Activated CD4-positive, alpha-beta memory T cell treated with anti-CD3 and anti-CD28 coated beads, Interleukin-2, amount 10 ng/mL, durations not matched to agents 7 days and 5 days (primary cell): ENCODE measurements at places on chromosomes 12 and 14.

- DNase-seq: no peak
Observed at GRCh38 chr14:92565040-92565717, 51.6 kb downstream of the RIN3 start.

- no peak for DNase-seq
Observed at GRCh38 chr14:95236221-95236620, 78.9 kb upstream of the DICER1 start.

- DNase-seq: no peak
Observed at GRCh38 chr14:74841230-74842207, 34.4 kb downstream of the PROX2 start.

DNA sequence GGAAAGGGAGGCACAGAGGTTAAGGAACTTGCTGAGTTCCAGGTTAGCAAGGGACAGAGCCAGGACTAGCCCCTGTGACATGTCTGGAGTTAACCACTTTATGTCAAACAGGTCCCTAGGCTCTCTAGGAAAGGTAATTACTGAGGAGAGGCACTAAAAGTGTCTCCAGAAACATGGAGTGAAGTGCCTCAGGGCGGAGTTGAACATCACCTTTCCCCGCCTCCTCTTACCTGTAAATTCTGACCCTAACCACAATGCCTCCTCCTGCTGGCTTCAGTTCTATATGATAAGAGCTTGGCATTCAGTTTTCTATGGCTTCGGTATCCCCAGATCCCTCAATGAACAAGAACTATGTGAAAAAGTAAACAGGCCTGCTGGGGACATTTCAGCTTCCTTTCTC lies 18.1 kb downstream of the RPH3A start:
- no peak for DNase-seq
